ENCODE measurements at places on chromosomes 3 and 15. TPM values are rescaled to one million over a fixed set of nuclear protein-coding genes. Genes with fewer than 3 reads are reported as not detected.

DNA sequence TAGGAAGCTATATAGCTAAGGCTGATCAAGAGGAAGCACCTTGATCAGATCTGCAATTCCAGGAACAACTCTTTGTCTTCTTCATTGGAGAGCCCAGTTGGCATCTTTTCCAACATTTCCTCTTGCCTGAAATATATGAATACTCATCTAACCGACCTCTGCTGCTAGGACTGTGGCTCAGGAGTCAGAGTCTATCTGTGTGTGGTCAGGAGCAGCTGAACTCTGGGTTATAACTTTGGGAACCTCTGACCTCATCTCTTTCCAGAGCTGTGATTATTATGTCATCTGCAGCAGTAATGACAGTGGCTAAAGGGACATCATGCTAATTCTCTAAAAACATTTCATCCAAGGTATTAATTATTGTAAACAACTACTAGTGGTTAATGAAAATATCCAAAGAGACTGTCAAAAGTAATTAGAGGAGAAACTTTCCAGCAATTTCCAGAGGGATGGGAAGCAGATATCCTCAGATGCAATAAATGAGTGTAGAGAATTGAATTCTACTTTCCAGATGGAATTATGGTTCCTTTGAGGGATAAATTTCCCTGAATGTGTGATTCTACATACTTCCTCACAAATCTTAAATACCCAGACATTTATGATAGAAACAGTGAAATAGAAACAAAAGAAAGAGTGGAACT, 11.5 kb upstream of the SPINK8 start:
- DNase-seq, result no peak

DNA sequence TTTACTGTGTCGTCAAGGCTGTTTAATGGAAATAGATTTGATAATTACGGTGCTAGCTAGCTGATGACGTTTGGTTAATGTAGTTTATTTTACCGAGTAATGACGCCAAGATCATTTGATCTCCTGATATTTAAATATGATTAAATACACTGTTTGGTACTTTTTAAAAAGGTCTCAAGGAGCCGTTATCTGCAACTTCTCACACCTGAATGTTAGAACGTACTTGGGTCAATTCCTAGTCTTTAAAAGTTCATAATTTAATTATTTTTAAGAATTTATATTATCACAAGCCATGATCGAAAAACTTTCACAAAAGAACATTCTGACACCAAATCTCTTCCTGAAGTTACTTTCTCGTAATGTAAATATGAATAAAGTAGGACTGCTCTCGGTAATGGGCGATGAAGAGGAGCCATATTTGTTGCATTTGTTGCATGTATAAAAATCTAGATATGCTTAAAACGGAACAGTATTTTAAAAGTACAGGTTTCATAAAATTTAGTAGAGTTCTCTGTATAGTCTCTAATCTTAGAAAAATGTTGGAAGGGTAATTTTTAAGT, 16.2 kb upstream of the CHD2 start:
- no peak for DNase-seq

DNA sequence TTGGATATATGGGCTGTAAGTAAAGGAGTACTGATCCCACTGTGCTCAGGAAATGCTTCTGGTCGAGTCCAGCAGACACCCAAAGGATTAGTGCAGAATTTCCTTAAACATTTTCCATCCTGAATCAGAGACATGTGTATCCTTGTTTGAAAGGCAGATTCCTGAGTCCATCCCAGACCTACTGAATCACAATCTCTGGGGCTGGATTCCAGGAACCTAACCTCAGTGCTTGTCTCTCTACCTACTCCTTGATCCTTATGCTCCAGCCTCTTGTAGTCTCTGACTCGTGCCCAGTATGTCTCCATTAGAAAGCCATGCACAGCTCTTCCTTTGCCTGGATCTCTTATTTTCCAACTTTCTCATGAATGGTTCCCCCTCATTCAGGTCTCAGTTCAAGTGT, 585.8 kb downstream of the NLGN1 start:
- DNase-seq, result no peak

DNA sequence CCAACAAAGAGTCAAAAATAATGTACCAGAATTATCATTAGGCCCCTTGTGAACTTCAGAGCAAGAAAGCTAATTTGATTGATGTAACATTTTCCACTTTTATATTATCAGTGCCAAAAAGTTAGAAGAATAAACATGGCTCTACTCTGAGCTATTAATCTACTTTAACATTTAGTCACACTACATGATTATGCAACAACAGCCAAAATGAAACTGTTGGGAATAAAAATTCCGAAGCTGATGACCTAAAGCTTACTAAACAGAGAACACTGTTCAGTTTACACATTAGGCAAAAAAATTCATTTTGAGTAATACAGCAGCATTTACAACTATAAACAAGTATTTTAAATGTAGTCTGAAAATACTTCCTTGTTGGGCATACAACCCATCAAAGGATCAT, 1134.1 kb downstream of the EPHA3 start:
- DNase-seq, result peak; percentile 53

DNA sequence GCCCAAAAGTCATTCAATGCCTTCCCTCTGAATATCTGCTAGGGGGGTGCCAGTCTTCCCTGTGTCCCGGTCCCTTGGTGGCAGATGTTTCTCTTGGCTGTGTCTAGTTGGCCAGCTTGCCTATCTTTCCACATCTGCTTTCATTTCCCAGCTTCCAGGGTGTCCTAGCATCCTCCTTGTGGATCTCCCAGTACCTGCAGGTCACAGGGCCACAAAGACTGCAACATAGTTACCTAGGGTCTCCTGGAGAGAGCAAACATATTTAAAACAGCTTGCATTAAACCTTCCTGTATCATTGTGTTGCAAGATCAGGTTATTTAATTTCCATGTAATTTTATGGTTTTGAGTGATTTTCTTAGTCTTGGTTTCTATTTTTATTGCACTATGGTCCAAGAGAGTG, 400.1 kb downstream of the GRM7 start:
- DNase-seq, result no peak

- DNase-seq, result no peak
These were observed 413.9 kb upstream of the MDFIC2 start for GRCh38 chr3:70726096-70726938.

DNA sequence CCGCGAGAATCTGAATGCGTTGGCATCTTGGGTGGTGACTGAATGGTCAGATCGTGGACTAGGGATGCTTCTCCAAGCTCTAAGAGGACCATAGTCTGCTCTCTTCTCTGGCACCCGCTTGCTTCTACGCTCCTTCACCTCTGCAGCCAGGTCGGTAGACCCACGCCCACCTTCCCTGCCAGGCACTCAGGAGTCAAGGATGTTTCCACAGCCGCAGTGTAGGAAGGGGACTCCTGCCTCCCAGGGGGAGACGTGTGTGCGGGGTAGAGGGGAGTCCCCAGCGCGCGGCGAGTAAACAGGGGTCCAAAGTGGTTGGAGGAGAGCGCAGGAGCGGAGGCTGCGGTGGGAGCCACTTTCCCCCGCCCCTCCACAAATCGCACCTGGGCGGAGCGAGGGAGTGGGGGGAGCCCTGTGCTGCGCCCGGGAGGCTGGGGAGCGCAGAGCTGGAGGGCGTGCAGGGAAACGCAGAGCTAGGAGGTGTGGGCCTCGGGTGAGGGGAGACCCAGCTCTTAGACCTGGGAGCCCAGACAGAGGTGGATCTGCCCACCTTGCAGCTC, 1.7 kb downstream of the LRRC3B start:
- no peak for DNase-seq

DNA sequence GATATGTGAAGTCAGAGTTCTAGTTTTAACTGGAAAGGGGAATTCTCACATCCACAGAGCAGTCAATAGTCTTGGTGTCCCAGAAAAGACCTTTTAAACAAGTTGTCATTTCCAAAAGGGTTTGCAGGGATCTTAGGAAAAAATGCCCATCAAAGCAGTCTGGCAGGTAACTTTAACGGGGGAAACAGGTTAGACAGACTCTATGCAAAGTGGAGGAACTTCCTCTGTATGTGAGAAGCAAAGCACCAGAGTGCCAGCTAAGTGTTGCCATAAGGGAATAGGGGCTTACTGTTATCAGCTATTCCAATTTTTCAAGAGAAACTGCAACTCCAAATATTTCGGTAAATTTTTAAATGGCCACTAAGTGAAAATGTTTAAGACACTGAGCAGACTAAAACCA, 307.9 kb upstream of the MDFIC2 start:
- no peak for DNase-seq

GRCh38 chr15:63560741-63561448, 36.3 kb upstream of the FBXL22 start:
- no peak for DNase-seq

DNA sequence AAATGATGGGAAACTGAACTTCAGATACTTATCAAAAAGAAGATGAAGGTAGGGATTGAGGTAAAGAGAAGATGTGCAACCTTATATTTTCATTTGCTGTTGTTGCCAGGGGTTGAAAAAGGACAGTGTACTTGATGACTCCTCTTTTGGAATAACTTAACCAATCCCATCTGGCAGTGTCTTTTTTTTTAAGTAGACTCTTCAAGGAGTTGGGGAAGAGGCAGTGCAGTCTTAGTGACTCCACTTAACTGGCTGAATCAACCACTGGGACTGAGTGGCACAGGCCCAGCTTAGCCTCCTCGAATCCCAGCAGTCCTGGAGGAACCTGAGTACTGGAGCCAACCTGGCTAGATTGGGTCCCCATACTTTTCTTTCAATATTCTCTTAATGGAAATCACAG, 27.3 kb upstream of the FILIP1L start:
- no peak for DNase-seq

- no peak for DNase-seq
These were observed 8.5 kb downstream of the CALML4 start for GRCh38 chr15:68196445-68197169.

- DNase-seq, result no peak
These were observed 47.2 kb downstream of the TMED3 start for GRCh38 chr15:79358069-79358468.

Gene FBXO40
- total RNA-seq, result not detected

Gene LRRC15
- 0.36 TPM for total RNA-seq

Gene RAD51
- 17.3 TPM for total RNA-seq

Gene CD80
- not detected for total RNA-seq

Gene DBR1
- total RNA-seq, result 14.0 TPM

Gene PTX3
- total RNA-seq, result 27.3 TPM

Gene CFAP100
- not detected for total RNA-seq

All from PC-3 (cell line).